Thoracic aorta (tissue), 2 donors: ENCODE measurements at places on chromosomes 16 and 17.

DNA sequence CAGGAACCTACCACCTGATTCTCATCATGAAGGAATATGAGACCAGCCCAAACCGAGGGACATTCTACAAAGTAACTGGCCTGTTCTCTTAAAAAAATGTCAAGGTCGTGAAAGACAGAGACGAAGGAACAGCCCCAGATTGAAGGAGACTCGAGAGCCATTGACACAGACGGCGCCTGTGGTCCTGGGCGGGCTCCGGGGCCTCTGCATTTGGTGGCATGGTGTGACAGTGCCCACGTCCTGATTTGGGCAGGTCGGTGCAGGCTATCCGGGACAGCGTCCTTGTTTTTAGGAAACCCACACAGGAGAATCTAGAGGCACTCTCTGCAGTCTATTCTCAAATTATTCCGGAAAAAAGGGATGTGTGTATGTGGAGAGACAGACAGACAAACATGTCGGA is 64.1 kb downstream of the ADCY9 start:
- DNase-seq, result no peak

GRCh38 chr17:40190197-40191021 is 13.1 kb downstream of the RAPGEFL1 start:
- DNase-seq, result no peak

- DNase-seq, result peak; percentile 60
These were observed at the start of the genes SMG6 and SRR for GRCh38 chr17:2303204-2304188. SMG6 (minus strand) TSS chr17:2303785; CDS start chr17:2303720, 65 bp downstream. SRR (plus strand) TSS chr17:2303950; CDS start chr17:2315561, 11,611 bp downstream.

GRCh38 chr17:17954079-17954478 is 18.1 kb downstream of the TOM1L2 start:
- DNase-seq, result no peak

- DNase-seq, result no peak
These were observed 9.2 kb downstream of the RND2 start for GRCh38 chr17:43033948-43034881.

DNA sequence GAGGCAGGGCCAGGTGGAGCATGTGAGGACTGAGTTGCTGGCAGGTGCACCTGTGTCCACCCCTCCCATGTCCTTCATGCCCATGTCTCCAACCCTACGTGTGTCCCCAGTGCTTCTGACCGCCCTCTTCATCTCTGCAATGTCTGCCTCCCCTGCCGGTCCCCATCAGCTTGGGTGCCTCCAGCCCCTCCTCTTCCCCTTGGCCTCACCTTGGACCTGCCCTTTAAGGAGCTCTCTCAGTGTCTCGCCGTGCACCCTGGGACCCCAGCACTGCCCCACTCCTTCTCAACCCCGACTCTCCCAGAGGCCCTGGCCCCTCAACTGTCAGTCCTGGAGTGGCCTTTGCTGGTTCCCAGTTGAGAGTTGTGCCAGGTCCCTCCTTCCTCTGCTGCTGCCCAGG is 15.0 kb downstream of the RIPOR1 start:
- no peak for DNase-seq

DNA sequence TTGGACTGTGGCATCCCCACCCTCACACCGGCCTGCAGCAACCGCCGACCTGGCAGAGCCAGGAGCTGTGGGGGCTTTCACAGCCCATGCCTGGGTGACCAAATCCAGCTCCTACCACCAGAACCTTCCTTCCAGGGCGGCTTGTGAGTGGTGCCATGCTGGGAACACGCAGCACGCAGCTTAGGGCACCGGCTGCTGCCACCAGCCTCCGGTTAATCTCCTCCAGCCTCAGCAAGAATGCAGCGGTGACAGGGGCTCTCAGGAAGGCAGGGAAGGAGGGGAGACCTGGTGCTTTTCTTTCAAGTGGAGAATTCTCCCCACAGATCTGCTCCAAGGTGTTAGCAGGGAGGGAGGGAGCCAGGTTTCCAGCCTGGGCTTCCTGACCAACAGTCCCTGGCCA is 32.3 kb upstream of the ANKRD40CL start:
- no peak for DNase-seq
